Ureter (tissue), 1 donor: ENCODE measurements at places on chromosomes 7 and 10. TPM values are rescaled to one million over a fixed set of nuclear protein-coding genes. Genes with fewer than 3 reads are reported as not detected.

DMBT1 gene
- total RNA-seq: 1.5 TPM

ARMH3 gene
- total RNA-seq: 26.5 TPM

TMEM184A gene
- 142 TPM for total RNA-seq

OR13A1 gene
- 1.4 TPM for total RNA-seq

DNA sequence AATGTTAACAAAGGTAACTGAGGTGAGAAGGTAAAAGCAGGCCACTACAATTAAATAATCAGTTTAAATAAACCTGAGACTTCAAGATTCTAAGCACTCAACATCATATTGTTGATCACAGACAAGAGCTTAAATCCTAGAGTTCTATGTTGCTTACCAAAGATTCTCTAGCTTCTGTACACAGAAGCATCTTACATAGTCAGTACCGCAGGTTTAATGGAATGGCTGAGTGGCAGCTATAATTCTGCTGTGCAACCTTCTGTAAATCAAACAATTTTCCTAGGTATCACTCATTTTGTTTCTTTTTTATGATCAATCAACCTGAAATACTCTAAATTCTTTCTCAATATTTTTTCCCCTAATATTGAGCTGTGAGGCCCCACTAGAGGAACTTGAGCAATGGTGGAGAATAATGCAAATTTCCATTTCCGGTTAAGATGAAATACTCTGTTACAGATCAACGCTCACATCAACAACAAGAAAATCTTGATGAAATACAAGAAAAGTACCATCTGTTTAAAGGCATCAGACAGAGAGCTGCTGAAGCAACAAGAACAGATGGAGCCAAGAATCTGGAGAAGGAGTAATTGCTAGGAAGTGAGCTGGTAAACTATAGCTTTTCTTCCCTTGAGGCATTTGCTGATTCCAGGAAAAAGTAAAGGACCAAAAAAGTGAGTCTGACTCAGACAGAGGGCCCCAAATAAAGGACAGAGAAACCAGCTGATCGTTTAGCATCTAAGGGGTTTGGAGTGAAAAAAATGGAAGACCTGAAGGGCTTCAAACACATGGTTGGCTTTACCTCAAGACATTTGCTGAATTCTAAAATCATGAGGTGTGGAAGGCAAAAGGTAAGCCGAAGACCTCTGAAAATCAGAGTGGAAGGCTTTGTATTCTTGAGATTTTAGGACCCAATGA, 22.6 kb downstream of the PNPLA8 start:
- no peak for DNase-seq

- DNase-seq: no peak
Measured at GRCh38 chr7:33428415-33428814, 299.1 kb downstream of the BBS9 start.
